ENCODE measurements at places on chromosomes 13 and 19.

DNA sequence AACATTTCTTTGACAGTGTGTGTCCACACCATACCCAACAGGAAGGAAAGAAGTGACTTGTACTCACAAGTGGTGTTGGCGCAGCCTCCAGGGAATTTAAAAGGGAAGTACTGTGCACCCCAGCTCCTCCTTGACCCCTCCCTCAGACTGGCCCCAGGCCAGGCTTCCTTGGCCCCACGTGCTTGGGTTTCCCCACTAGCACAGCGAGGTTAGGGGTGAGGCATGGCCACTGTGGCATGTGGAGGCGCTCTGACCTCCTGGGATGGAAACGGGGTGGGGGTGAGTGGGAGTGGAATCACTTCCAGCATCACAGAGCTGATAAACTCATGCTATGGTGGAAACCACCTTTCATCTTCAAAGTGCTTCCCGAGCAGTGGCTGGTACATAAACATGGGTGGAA, 168.6 kb downstream of the ZNF536 start:
- DNase-seq: no peak

- DNase-seq: no peak
These were observed 793.7 kb upstream of the SLC10A2 start for GRCh38 chr13:103859952-103860351.

DNA sequence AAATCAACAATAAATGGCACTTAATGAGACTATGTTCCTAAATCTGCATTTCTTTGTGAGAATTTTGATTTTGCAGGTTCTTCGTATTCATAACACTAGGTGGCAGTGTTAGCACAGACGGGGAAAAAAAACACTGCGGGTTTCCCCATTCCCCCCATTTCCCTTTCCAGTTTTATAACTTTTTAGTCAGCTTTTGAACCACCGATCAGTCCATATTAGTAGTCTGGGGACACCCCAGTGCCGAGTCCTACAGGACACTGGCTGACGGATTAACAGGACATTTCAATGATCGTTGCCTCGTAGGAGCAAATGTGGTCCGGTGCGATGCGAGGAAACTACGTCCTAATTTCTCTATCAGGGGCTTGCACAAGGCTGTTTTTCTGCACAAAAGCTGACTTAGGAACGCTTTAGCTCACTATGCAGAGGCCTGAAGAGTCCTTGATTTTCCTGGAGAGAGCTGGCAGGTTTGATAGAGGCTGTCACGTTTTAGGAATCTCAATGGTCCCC, 234.3 kb downstream of the LMO7 start:
- DNase-seq: no peak

GRCh38 chr13:62035981-62036380, 620.3 kb upstream of the PCDH20 start:
- DNase-seq: no peak

DNA sequence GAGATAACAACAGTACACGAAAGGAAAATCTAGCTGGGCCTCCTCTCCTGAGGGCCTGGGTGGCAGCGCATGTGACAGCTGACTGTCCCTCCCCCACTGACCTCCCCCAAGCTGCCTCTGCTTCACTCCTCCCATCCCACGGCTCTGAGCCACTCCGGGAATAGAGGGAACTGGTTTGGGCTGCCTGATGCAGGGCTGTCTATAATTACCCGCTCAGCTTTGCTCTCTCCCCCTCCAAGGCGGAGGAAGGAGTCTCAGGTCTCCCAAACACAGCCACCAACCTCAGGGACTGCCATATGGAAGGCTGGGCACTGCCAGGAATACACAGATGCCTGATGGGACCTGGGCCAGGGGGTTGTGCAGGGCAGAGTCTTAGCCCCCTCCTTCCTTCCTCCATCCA, 7.9 kb downstream of the NAPA start:
- DNase-seq: no peak

DNA sequence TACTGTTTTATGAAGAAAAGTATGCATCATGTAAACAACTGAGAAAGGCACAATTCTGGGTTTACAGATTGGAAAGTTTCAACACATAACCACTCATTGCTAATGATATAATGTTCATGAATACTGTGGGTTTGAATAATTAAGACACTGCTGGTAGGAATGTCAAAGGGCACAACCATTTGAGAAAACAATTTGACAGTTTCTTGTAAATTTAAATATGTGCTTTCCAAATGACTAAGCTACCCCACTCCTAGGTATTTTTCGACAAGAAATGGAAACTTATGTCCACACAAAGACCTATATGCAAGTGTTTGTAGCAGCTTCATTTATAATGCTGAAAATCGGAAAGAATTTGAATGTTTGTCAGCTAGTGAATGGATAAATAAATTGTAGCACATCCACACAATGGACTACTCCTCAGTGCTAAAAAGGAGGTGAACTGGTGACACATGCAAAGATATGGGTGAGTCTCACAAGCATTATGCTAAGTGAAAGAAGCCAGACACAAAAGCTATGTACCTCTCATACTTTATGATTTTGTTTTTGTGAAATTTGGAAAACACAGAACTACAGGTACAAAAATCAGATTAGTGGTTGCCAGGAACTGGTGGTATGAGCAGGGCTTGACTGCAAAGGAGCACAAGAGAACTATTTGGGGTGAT, 44.8 kb upstream of the FLT1 start:
- DNase-seq: no peak

DNA sequence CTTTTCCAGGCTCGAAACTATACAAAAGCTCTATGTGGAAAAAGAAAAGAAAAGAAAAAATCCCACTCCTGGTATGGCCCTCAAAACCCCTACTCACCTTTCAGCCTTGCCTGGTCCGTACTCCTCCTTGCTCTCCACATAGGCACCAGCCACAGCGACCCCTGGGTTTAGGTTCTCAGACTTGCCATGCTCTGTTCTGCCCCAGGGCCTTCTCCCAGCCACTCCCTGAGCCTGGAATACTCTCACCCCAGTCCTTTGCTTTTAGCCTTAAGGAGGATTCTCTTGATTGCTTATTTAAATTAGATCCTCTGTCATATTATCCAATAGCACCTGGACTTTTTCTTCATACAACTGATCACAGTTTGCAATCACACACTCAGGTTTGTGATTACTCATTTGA, 522.5 kb downstream of the DIAPH3 start:
- DNase-seq: no peak

All from glutamatergic neuron (in vitro differentiated cells).